Suppressor macrophage treated with lipopolysaccharide for 4 hours (primary cell): ENCODE measurements at places on chromosomes 2 and 18.
A peak's percentile ranks its signal among the peaks of the same experiment; 100 is the strongest.

DNA sequence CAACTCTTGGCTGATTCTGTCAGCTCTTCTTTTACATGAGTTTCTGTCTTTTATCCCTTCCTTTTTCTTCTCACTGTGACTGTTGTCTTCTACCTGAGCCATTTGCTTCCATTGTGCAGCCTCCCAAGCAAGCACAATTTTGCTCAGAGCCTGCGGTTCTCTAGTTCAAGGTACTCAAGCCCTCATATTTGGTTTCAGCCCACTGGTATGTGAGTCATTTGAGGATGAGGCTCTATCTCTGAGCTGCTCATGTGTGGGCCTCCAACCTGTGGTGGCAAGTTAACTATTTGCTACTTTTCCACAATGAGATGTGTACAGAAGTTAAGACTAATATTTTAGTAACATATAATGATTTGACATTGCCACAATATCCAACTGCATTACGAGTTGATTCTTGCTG is 183.0 kb downstream of the PHLPP1 start:
- no peak for DNase-seq

- no peak for DNase-seq
Measured at GRCh38 chr2:127058954-127059252, 48.1 kb downstream of the BIN1 start.

DNA sequence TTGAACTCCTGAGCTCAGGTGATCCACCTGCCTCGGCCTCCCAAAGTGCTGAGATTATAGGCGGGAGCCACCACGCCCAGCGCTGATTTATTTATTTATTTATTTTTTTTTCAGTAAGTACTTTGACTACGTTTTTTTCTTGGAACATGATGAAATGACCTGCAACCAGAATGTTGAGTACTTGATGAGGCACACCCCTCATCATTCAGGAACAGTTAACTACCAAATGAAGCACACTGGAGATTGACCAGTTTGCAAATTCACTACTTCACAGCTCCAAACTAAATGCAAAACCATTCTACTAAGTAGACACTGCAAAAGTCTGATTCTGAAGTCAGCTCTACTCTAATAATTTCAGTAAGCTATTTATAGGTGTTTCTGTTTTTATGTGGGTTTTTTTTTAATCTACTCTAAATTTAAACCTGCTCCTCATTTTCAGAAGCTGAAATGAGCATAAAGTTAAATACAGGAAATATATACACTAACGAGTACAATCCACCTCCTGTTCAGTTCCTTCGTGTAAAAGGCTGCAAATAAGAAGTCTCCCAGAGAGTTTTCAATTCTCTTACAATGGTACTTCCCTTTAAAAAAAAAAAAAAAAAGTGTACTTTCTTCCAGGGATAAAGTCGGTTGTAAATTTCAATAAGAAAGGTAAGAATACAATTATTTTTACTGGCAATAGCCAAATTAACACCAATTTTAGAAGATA is 1.4 kb downstream of the GFPT1 start:
- peak; percentile 8 for DNase-seq

- no peak for DNase-seq
Measured at GRCh38 chr2:239157771-239158170, 243.0 kb downstream of the HDAC4 start.

- DNase-seq, result no peak
Measured at GRCh38 chr2:8260213-8260612, 421.6 kb upstream of the ID2 start.

GRCh38 chr18:34978953-34979608 is 62.1 kb upstream of the MAPRE2 start:
- peak; percentile 92 for DNase-seq

- DNase-seq, result no peak
Measured at GRCh38 chr18:24228667-24229041, 89.8 kb downstream of the CABYR start.

DNA sequence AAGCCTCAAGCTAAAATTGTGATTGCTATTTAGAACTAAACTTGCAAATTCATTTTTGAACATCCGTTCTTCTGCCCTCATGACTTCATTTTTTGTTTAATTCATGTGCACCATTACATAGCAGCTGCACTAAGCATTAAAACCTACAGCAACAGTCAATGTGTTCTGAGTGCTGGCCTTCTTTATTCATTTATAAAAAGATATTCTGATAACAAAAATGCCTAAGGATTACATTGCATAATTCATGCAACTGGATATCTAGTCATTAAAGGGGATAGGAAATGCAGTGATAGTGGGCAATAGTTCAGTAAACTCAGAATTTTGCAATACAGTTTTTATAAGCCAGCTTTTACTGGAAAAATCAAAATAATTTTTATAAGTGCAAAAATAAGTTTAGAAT is 294.4 kb upstream of the EPC2 start:
- DNase-seq, result no peak

GRCh38 chr2:60546756-60547420 is 6.6 kb downstream of the BCL11A start:
- DNase-seq, result no peak
